Activated CD8-positive, alpha-beta memory T cell treated with anti-CD3 and anti-CD28 coated beads for 48 hours (primary cell): ENCODE measurements at places on chromosomes 2 and 18.

DNA sequence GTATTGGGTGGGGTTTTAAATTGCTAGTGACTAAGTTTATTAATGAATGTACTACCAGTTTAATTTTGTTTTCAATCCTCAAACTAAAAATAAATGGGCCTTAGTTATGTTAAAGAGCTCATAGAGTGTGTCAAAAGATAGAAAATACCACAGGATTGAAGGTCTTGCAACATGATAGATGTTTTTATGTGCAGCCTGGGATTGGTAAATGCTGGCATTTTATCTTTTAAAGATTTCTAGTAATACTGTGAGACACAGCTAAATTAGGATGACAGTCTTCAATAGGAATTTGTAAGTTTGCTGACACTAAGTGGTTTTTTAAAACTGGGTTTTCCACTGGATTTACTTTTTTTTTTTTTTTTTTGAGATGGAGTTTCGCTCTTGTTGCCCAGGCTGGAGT, 122.3 kb downstream of the HAUS1 start:
- no peak for DNase-seq

GRCh38 chr2:74864728-74865722, 31.1 kb downstream of the HK2 start:
- DNase-seq = no peak

DNA sequence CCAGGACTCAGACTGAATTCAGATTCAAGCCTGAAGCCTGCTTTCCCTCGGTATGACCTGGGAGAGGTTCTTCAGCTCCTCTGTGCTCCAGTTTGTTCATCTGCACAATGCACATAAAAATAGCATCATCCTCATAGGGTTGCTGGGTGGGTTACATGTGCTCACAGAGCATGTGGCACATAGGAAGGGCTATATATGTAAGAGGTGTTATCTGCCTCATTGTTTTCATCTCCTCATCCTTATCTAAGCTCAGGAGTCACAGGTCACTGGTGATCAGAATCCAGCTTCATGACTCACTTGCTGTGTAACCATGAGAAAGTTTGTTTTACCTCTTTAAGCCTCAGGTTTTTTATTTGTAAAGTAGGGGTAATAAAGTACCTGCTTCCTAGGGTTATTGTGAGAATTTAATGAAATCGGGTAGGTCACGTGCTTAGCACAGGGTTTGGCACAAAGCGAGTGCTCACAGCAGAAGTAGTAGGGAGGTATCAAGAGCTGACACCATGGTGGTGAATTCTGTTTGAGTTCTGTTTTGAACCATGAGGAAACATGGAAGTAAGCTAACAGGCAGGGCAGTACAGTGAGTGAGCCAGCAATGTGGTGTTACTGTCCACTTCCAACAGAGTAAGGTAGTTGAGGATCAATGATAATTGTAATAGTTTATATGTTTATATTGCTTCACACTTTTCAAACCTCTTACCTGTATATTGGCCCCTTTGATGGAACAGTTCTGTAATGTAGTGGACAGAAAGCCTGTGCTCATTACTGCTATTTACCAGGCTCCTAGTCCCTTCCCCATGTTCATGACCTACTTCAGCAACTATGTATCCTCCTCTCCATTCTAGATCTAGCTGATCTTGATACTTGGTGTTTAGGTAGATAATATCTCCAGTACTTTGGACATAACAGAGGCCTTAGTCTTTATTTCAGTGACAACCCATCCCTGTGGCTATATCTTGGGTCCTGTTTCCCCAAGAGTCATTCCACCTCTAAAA, 141.4 kb upstream of the LTBP1 start:
- DNase-seq = no peak

DNA sequence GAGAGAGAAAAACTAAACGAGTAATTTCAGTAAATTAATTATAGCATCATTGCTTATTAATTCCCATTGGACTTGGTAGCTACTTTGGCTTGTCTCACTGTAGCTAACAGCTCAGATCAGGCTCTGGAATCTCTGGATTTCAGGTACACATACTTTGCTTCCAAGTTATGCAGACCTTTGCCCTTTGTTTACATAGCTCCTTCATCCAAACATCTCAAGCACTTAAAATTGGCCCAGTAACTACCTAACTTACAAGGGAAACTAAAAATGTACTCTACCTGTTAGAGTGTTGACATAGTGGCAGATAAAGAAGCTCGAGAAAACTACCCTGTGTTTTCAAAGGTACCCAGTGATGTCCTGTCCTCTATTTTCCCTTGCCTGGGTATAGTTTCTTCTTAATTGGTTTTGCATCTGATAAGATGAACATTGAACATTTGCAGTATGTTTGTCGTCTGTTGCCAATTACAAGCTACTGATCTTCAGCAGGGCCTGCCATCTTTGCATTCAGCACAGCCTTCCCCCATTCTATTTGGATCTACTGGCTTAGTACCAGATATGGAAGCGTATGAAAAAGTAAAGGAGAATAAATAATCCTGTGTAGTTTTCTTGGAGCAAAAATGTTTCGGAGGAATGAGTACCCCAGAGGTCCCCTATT, 601.5 kb upstream of the FANCL start:
- no peak for DNase-seq

DNA sequence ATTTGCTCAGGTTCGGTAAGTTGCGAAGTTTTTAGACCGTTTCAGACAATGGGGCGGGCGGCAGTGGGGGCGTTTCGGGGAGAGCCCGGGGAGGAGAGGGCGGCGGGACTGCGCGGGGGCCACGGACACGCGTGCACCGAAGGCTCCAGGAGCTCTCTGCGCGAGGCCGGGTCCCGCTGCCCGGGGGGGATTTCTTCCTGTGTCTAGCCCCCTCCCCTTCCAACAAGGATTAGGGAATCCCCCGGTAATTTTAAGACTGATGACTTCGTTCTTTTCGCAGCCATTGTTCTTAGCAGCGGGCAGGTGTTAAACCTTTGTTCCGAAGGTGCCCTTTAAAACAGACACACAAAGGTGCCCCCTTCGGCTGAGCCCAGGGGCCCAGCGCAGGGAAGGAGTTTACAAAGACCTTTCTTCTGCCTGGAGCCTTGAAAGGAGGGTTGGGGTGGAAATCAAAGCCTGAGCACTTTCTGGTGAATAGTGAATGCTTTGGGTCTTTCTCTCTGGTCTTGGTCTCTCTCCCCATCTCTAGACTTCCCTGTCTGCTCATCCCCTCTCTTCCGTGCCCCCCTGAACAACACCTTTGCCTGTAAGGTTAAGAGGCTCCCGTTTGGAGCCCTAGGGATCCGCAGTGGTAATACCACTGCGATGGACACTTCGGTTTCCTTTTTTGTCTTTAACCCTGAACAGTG, 2.1 kb downstream of the TRIB2 start:
- no peak for DNase-seq

DNA sequence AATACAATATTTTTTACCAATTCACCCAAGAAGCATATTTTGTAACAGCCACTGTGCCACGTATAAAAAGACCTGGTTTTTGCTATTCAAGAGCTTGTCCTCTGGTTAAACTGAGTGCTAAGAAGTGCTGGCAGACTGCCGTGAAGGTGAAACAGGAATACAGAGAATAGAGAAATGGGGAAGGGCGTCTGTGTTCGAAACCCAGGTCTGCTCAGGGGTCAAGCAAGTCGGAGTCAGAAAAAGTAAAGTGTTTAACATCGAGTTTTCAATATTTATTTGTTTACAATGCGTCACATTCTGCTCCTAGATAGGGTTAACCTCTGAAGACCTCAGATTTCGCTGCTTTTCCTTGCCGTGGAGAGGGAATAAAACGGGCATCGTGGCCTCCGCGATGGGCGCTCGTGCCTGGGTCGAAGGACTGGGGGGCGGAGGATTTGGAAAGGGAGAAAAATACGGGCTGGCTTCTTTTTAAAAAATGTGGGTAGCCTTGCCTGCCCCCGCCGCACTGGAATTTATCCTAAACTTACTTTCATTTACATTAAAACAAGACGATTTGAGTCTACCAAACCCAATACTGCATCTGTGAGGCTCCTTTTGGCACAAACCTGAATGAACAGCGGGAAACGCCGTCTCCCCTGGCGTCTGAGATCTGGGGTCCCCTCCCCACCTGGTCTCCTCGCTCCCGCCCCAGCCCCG, 1.1 kb upstream of the SNTG2 start:
- DNase-seq = no peak

DNA sequence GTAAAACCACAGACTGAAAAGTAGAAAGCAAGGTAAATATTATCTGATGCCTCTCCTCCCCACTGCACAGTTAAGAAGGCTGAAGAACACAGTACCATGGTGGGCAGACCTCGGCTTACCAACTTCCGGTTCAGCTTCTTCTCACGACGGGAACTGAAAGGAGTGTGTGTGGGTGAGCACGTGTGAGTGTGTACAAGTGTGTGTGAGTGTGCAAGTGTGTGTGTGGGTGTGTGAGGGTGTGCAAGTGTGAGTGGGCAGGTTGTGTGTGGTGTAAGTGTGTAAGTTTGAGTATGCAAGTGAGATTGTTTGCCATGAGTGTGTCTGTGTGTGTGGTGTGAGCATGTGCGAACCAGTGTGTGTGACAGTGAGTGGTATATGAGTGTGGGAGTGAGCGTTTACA, 103.5 kb downstream of the ADD2 start:
- DNase-seq = no peak

GRCh38 chr2:75560022-75560767, 544 bp downstream of the EVA1A start:
- no peak for DNase-seq

GRCh38 chr18:33749834-33750233, 171.8 kb downstream of the ASXL3 start:
- no peak for DNase-seq

GRCh38 chr18:3434685-3435084, 15.3 kb upstream of the TGIF1 start:
- DNase-seq = no peak

DNA sequence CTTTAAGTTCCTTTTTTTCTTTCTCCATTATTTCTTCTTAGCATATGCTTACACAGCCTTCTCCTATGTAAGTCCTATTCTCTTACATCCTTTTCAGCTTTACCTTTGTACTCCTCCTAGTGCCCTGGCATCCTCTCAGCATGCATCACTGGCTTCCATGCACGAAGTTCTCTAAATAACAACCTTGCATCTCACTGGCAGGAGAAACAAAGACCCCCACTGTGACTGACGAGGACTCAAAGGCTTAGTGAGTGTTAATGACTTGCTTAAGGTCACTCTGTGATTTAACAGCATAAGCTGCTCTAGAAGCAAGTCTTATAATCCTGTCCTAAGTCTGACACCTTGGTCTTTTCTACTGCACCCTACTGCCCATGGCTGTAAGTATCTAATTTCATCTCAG, 1236.0 kb upstream of the CELF4 start:
- no peak for DNase-seq

DNA sequence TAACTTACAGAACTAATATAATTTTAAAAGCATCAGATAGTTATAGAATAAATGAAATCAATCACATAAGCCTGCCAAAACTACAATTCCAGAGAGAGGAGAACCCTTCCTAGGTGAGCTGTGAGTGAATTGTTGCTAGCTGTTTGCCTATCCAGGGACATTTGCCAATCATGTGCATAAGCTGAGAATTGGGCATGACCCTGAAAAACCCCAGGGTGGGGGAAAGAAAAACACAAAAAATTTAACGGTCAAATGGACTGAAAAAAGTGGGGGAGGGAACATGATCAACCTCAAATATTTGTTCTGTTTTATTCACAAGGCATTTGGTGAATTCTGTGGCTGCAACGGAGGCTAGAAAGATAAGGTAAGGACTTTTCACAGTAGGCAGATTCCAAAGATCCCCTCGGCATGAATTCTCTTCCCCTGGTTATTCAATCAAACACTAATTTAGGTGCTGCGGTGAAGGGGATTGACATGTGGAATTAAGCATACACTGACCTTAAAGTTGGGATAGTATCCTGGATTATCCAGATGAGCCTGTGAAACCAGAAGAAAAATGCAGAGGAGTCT, 203.9 kb upstream of the RGPD4 start:
- DNase-seq = no peak

- no peak for DNase-seq
Measured at GRCh38 chr2:59959944-59960343, 593.5 kb downstream of the BCL11A start.

- no peak for DNase-seq
Measured at GRCh38 chr2:176211110-176211509, 22.6 kb downstream of the HOXD1 start.

- DNase-seq = no peak
Measured at GRCh38 chr2:10519394-10519740, 71.2 kb upstream of the ODC1 start.

GRCh38 chr2:23681356-23682140, 245.4 kb downstream of the ATAD2B start:
- no peak for DNase-seq

DNA sequence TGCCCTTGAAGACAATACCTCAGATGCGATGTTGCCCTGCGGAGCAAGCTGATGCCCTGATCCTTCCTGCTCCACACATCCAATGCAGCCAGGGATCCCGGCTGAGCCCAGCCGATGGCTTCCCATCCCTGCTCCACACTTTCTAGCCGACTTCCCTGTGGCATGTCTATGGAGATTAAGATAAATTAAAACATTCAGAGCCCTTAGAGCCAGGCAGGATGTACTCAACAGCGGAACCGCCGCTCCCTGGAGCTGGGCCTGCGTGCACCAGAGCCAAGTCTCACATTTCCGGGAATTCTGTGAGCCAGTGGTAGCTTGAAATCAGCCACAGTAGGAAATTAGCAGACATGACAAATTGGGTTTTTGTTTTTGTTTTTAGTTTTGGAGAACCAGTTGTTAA, 620.6 kb downstream of the GALR1 start:
- no peak for DNase-seq

DNA sequence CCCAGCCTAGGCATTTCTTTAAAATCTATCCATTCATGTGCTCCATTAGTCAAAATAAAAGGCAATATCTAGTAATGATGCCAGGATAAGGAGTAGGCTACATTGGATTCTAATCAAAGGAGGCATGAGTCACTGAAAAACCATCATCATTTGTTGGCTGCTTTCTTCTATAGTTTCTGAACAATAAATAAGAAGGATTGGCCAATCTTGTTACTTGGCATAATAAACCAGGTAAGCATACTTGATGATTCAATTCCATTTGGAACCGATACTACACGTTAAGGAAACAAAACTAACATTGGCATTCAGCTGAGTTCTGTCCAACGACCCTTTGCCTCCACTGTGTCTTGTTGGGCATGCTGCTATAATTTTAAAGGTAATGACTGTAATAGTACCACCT, 27.2 kb downstream of the ATP8B1 start:
- DNase-seq = no peak
